Cardiac septum (tissue), 1 donor: ENCODE measurements at places on chromosomes 11 and 22. TPM values are rescaled to one million over a fixed set of nuclear protein-coding genes. Genes with fewer than 3 reads are reported as not detected.

GRCh38 chr11:57216463-57216862, 20.6 kb downstream of the APLNR start:
- no peak for DNase-seq

- DNase-seq, result no peak
Measured at GRCh38 chr22:47633111-47633510, 870.7 kb downstream of the TBC1D22A start.

The ZNF74 gene
- total RNA-seq, result 4.9 TPM

GRCh38 chr11:80346353-80347059, 905.7 kb upstream of the TENM4 start:
- DNase-seq, result no peak

The P2RX3 gene
- 0.48 TPM for total RNA-seq
